NCI-H1092 treated with DMSO at 0.1 percent for 48 hours (cell line): ENCODE measurements at places on chromosomes 1 and 21.

- DNase-seq, result no peak
Observed at GRCh38 chr1:173733912-173734311, 19.1 kb downstream of the KLHL20 start.

DNA sequence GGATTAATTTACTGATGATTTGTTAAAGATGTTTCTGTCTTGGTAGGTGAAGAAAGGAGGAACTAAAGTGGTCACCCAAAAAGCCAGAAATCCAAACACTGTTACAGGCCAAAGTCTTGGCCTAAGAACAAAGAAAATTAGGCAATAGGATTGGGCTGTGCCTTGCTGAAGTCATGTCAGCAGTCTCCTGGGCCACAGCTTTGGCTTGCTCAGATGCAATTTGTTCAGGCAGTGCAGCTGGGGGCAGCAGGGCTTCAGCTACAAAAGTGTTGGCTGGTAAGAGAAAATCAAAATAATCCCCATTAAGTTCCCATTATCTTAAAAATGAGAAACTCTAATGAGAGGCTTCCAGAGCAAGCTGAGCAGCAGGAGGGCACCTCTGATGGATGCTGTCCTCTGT lies 14.0 kb upstream of the RAP1A start:
- no peak for DNase-seq

DNA sequence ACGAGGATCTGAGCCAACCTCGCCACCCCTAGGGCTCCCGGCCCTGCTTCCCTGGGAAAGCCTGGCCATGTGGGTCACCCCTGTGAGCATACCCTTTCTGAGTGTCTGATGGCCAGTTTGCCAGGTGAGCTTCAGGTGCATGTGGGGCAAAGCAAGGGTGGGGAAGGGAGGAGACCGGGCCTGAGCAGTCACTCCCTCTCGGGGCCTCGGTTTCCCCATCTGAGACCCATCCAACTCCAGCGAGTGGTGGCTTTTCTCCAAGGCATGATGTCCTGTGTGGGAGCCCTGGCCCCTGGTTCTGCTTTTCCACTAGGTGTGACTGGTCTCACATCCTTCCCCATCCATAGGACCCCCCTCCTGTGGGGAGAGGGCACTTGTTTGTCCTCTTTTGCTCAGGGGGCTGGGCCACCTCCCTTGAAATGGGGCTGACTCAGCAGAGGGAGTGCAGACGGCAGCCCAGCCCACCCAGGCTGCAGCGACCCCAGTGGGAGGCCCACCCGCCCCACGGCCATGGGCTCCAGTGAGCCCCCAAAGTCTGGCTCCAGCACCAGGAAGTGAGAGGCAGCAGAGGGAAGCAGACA lies 1.7 kb upstream of the WNT9A start:
- no peak for DNase-seq

- no peak for DNase-seq
Observed at GRCh38 chr21:43758811-43759210, 17.3 kb downstream of the CSTB start.

DNA sequence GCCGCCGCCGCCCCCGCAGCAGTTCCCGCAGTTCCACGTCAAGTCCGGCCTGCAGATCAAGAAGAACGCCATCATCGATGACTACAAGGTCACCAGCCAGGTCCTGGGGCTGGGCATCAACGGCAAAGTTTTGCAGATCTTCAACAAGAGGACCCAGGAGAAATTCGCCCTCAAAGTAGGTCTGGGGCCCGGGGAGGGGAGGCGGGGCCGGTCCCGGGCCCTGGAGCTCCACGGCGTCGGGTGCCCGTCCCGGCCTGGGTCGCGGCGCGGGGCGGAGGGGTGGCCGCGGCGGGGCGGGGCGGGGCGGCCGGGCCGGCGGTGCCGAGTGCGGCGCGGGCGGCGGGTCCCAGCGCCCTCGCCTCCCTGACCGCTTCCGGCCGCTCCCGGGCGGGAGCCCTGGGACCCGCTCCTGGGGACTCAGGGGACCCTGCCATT lies 646 bp downstream of the MAPKAPK2 start:
- no peak for DNase-seq

DNA sequence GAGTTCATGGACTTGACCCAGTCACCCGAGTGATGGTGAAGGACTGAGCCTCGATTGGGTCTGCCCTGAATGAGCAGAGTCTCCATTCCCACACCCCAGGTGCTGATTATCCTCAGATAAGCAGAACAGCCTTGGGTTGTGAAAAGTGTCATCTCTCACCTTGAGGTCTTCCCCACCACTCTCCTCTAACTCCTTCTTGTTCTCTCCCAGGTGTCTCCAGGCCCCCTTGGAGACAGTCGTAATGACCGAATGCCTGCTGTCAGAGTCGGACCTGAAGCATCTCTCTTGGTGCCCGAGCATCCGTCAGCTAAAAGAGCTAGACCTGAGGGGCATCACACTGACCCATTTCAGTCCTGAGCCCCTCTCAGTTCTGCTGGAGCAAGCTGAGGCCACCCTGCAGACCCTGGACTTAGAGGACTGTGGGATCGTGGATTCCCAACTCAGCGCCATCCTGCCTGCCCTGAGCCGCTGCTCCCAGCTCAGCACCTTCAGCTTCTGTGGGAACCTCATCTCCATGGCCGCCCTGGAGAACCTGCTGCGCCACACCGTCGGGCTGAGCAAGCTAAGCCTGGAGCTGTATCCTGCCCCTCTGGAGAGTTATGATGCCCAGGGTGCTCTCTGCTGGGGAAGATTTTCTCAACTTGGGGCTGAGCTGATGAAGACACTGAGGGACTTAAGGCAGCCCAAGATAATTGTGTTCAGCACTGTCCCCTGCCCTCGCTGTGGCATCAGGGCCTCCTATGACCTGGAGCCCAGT lies 3.4 kb downstream of the PRAMEF12 start:
- DNase-seq, result no peak

- DNase-seq, result no peak
Observed at GRCh38 chr1:207298636-207299398, 22.7 kb upstream of the CD55 start.

DNA sequence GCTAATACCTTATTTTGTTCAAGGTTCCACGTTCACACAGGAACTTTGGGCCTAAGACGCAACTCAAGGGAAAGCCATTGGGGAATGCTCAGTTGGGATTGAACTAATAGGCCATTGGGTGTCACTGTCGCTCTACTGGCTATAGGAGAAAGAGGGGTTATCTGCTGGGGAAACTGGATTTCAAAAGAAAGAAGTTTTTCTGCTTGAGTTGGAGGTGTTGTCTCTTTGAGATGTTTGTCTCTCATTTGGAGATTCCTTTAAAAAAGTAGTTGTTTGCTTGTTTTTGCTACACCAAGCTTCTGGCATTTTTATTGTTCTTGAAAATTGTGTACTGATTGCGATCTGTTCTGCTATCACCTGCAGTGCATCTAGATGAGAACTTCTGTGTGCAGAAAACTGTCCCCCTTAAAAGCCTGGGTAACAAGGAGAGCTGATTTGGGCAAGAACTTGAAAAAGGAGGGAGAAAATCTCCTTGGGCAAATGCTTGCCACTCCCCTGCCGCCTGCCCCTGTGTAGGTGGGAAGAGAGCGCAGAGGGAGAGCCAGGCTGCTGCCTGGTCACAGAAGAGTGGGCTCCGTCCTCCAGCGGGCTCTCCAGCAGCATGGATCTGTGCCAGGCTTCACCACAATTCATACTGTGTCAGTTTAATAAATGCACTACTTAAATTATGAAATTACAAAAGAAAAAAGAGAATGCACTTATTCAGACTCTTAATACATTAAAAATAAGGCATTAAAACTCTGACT lies 39.9 kb downstream of the PEX14 start:
- peak; percentile 89 for DNase-seq

DNA sequence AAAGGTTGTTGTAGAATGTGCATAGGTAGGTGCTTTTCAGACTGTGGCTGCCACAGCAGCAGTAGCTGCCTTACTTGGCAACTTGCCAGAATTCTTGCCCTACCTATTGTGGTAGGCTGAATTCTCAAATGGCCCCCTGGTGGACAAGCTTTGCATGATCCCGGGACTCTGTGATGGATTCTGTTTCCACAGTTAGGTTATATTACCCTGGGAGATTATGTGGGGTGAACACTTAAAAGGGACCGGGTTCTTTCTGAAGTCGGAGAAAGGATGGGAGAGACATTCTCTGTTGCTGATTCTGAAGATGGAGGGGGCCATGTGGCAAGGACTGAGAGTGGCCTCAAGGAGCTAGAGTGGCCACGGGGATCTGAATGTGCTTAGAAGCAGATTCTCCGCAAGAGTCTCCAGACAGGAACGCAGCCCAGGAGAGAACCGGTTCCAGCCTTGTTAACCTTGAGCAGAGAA lies 32.1 kb upstream of the KCNE1 start:
- peak; percentile 38 for DNase-seq

- no peak for DNase-seq
Observed at GRCh38 chr1:219184337-219184736, 10.7 kb downstream of the LYPLAL1 start.

- DNase-seq, result no peak
Observed at GRCh38 chr1:160781186-160781766, 14.7 kb upstream of the LY9 start.

- no peak for DNase-seq
Observed at GRCh38 chr1:111638320-111638719, 18.7 kb downstream of the RAP1A start.

- DNase-seq, result no peak
Observed at GRCh38 chr1:71434240-71434639, 353.4 kb upstream of the ZRANB2 start.

GRCh38 chr1:75472971-75473603 lies 137.8 kb downstream of the SLC44A5 start:
- no peak for DNase-seq

DNA sequence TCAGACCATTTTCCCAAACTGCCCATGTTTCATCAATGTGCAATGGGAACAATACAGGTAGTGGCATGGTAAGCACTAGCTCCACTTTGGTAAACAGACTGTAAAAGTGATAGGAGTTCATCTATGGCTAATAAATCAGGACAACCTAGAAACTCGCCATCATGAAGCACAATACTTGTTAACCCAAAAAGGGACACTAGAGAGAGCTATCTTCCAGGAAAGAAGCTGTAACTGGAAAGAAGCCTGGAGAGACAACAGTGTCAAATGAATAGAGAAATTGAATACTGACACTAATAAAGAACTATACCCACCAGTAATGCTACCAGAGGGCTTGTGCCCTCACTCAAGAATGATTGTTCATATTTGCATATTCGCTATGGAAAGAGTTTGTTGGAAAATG lies 164.7 kb upstream of the RGS18 start:
- no peak for DNase-seq

- no peak for DNase-seq
Observed at GRCh38 chr1:150056407-150056806, 11.2 kb upstream of the VPS45 start.

- no peak for DNase-seq
Observed at GRCh38 chr1:6861075-6861724, 75.9 kb downstream of the CAMTA1 start.

GRCh38 chr1:235720544-235720943 lies 71.0 kb upstream of the GNG4 start:
- DNase-seq, result no peak

DNA sequence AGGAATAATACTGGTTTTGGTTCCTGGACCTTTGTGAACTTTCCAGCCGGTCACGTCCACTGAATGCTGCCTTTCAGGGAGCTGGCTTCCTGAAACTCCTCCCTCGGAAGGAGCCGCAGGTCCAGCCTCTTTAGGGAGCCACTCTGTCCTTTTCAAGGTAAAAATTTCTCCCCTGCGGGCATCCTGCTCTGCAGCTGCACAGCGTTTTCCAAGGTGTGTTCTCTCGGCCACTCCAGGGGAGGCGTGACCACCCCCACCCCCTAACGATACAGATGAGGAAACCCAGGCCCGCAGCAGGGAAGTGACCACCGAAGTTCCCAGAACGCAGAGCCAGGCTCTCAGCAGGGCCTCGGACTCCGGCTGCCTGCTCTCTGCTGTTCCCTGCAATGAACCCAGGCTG lies 21.5 kb downstream of the PADI2 start:
- no peak for DNase-seq

GRCh38 chr21:45583831-45584509 lies 41.7 kb upstream of the SLC19A1 start:
- DNase-seq, result no peak

GRCh38 chr1:81308191-81308590 lies 492.5 kb upstream of the ADGRL2 start:
- DNase-seq, result no peak

- no peak for DNase-seq
Observed at GRCh38 chr1:3988431-3988830, 88.4 kb upstream of the C1orf174 start.

GRCh38 chr1:110233861-110234260 lies 23.7 kb downstream of the KCNC4 start:
- peak; percentile 32 for DNase-seq

DNA sequence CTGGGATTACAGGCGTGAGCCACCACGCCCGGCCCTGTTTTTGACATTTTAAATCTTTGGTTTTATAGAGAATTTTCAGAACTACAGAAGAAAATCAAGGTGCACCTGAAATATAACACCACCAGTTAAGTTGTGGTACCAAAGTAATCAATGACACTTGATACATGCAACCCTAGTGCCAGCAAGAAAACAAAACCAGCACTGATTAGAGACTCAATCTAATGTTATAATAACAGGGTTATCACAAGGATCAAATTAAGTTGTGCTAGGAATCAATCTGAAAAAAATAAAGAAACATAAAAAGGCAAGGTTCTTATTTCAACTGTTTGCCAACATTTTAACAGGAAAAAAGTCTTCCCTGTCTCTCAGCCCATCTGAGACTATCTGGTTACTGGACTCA lies 23.8 kb downstream of the TGFBR3 start:
- no peak for DNase-seq

- no peak for DNase-seq
Observed at GRCh38 chr1:1593834-1594601, 5.9 kb downstream of the FNDC10 start.

DNA sequence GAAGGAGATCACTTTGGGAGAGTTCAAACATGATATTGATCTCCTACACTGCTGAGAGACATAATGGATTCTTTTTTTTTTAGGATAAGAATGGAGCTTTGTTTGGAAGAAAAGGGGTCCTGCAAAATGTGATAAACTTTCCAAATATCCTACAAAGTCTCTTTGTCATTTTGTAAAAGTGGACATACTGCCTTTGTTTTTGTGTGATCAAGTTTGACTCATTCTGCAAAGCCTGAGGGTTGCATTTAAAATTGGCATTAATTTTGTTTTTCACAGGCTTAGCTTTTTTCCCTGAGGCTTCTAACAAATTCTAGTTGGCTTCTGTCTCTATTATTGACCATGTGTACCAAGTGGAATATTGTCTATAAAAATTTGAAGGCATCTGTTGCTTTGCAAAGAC lies 113.2 kb downstream of the AK5 start:
- DNase-seq, result no peak

DNA sequence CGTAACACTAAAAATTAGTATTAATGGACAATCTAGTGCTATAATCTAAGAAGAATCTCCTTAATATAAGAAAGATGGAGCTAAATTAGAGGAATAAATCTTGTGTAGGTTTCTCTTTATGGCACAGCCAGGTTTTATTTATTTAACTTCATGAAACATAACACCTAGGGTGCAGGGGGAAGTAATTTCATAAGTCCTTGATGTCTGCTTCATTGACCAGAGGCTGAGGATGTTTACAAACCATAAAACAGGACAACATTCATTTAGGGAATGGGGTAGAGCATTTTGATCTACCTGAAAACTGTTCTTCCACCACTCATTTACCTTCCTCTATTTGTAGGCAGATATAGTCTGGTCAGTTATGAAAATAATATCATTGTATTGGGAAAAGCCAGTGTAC lies 95.5 kb downstream of the NGF start:
- DNase-seq, result peak; percentile 43
